ENCODE measurements at places on chromosomes 12 and 14. TPM values are rescaled to one million over a fixed set of nuclear protein-coding genes. Genes with fewer than 3 reads are reported as not detected.

AMN gene
- total RNA-seq, result 0.13 TPM

TCP11L2 gene
- total RNA-seq, result 42.7 TPM

POTEM gene
- total RNA-seq, result not detected

SPRYD3 gene
- 15.4 TPM for total RNA-seq

CIROP gene
- not detected for total RNA-seq

GLI1 gene
- total RNA-seq, result under 0.01 TPM

ACSM4 gene
- not detected for total RNA-seq

CLEC6A gene
- total RNA-seq, result not detected

GMFB gene
- total RNA-seq, result 78.2 TPM

GPD1 gene
- under 0.01 TPM for total RNA-seq

RNASE1 gene
- total RNA-seq, result 8.0 TPM

BICDL1 gene
- total RNA-seq, result not detected

STK38L gene
- 51.7 TPM for total RNA-seq

C3AR1 gene
- 0.13 TPM for total RNA-seq

TAS2R42 gene
- total RNA-seq, result not detected

NRL gene
- 1.8 TPM for total RNA-seq

RNF212B gene
- total RNA-seq, result not detected

HCAR2 gene
- not detected for total RNA-seq

HVCN1 gene
- 3.9 TPM for total RNA-seq

CPSF6 gene
- total RNA-seq, result 17.1 TPM

TMEM132C gene
- not detected for total RNA-seq

PRICKLE1 gene
- 16.3 TPM for total RNA-seq

INF2 gene
- total RNA-seq, result 36.9 TPM

MCRS1 gene
- total RNA-seq, result 52.7 TPM

LTBP2 gene
- total RNA-seq, result 15.7 TPM

RIMBP2 gene
- total RNA-seq, result not detected

ANHX gene
- total RNA-seq, result not detected

KRT82 gene
- not detected for total RNA-seq

REP15 gene
- total RNA-seq, result 5.4 TPM

VPS37B gene
- 10.5 TPM for total RNA-seq

CCDC198 gene
- total RNA-seq, result not detected

STAB2 gene
- total RNA-seq, result 71.1 TPM

NPAS3 gene
- 0.13 TPM for total RNA-seq

KRT73 gene
- not detected for total RNA-seq

PTGES3 gene
- total RNA-seq, result 63.4 TPM

C12orf42 gene
- 0.13 TPM for total RNA-seq

ASPG gene
- not detected for total RNA-seq

BCAT1 gene
- 97.5 TPM for total RNA-seq

AKAP5 gene
- total RNA-seq, result 0.13 TPM

ANKRD33 gene
- 0.26 TPM for total RNA-seq

SMOC1 gene
- 0.90 TPM for total RNA-seq

Measured in dermis microvascular lymphatic vessel endothelial cell (primary cell).